RPMI7951 (cell line): ENCODE measurements at places on chromosomes 2 and 18. TPM values are rescaled to one million over a fixed set of nuclear protein-coding genes. Genes with fewer than 3 reads are reported as not detected.

DNA sequence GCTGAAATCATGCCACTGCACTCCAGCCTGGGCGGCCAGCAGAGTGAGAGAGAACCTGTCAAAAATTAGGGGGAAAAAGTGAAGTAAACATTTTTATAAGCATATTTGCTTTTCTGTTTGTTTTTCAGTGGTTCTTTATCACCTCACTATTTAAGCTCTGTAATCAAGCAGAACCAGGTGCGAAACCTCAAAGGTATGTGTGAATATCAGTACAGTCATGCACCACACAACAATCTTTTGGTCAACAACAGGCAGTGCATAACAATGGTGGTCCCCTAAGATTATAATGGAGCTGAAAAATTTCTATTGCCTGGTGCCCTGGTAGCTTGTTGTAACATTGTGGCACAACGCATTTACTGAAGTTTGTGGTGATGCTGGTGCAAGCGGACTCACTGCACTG lies 167.4 kb upstream of the STON1 start:
- no peak for DNase-seq

DNA sequence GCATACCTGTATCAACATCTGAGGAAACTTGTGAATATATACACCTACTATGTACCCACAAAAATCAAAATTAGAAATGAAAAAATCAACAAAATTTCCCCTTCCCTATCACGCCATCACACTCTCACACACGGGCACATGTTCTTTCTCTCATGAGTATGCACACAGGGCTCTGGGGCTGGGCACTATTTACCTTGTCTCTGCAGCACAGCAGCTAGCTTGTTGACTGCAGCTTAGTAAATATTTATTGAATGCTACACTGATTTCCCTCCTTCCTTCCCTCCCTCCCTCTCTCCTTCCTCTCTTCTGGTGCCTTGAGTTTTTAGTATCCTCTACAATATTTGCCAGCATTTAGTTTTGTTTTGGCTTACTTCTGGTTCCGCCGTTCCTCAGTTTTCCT lies 182.7 kb upstream of the LHCGR start:
- no peak for DNase-seq

- peak; percentile 58 for DNase-seq
These were observed 178.5 kb upstream of the SESTD1 start for GRCh38 chr2:179443180-179443579.

Gene STEAP3
- 27.3 and 32.2 TPM in 2 replicates for total RNA-seq

Gene WDR35
- 12.9 and 14.4 TPM in 2 replicates for total RNA-seq

GRCh38 chr2:9139491-9140443 lies 66.8 kb upstream of the ASAP2 start:
- peak; percentile 47 for DNase-seq

Gene ESPNL
- under 0.01 TPM in 1 of 2 replicates, not detected in the other for total RNA-seq

DNA sequence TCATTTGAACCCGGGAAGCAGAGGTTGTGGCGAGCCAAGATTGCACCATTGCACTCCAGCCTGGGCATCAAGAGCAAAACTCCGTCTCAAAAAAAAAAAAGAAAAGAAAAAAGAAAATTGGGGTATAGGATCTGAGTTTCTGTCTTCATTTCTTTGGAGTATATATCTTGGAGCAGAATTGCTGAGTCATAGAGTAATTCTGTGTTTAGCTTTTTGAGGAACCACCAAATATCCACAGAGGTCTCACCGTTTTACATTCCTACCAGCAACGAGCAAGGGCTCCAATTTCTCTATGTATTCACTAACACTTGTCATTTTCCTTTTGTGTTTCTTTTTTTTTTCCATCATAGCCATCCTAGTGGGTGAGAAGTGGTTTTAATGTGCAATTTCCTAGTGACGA lies 87.6 kb upstream of the TEX51 start:
- no peak for DNase-seq

GRCh38 chr18:36203360-36203895 lies 16.1 kb downstream of the MOCOS start:
- DNase-seq = no peak

Gene STPG4
- not detected in 2 replicates for total RNA-seq

Gene PCARE
- not detected in 2 replicates for total RNA-seq

Gene ABCG5
- not detected in 2 replicates for total RNA-seq

- DNase-seq = no peak
These were observed 133.4 kb downstream of the PLCL1 start for GRCh38 chr2:197937814-197938213.

Gene MAPRE3
- 1.6 and 2.2 TPM in 2 replicates for total RNA-seq

Gene C18orf54
- total RNA-seq = 7.6 and 10.1 TPM in 2 replicates

GRCh38 chr2:10260130-10260529 lies 42.6 kb upstream of the HPCAL1 start:
- DNase-seq = peak; percentile 94

GRCh38 chr2:102895376-102895775 lies 133.5 kb downstream of the TMEM182 start:
- no peak for DNase-seq

DNA sequence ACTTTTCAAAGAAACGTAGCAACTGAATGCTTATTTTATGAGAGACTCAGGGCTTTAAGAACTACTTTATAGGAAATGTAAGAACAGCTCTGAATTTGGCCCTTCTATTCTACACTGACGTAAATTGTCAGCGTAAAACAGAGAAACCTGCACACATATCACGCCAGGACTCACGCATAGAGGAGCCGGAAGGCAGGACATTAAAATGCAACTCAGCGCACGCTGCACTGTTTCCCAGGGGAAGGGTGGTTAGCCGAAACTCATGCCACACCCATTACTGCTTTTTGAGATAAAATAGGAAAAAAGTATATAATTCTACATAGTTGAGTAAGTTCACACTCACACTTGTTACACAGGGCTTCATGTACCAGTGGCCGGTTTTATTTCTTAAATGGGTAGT lies 7.4 kb downstream of the TUBB6 start:
- DNase-seq = no peak

DNA sequence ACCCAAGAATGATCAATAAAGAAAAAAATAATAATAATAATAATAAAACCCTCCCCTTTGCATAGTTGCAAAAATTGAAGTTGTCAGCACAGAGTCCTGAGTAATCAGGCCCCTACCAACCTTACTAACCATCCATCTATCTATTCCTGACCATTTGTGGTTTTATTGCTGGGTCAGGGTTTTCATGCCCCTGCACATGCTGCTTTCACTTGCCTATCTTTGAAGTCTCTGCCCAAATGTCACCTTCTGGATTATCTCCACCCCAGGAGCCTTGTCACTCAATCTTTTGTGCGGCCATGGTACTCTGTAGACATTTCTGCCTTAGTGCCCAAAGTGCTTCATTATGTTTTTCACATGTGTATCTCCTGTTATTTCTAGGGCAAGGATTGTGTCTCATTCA lies 35.1 kb downstream of the SLC30A6 start:
- no peak for DNase-seq

DNA sequence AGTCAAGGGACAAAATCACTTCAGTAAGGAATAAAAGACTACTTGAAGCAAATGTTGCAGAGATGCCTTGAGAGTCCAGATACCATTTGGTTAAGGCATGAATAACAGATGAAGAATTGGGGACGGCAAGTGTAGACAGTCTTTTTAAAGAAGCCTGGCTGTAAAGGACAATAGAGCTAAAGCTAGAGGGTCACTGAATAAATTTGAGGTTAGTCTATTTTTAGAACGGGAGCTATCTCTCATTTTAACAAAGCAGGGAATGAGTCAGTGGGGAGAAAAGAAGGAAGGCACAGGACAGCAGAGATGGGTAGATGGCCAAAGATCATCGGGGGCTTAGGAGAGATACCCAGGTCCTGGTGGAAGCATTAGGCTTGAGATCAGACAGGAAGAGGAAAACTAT lies 30.6 kb upstream of the CHN1 start:
- DNase-seq = peak; percentile 18

Gene CYTIP
- total RNA-seq = 0.72 and 1.8 TPM in 2 replicates

GRCh38 chr2:10924441-10924840 lies 12.7 kb downstream of the KCNF1 start:
- DNase-seq = no peak

DNA sequence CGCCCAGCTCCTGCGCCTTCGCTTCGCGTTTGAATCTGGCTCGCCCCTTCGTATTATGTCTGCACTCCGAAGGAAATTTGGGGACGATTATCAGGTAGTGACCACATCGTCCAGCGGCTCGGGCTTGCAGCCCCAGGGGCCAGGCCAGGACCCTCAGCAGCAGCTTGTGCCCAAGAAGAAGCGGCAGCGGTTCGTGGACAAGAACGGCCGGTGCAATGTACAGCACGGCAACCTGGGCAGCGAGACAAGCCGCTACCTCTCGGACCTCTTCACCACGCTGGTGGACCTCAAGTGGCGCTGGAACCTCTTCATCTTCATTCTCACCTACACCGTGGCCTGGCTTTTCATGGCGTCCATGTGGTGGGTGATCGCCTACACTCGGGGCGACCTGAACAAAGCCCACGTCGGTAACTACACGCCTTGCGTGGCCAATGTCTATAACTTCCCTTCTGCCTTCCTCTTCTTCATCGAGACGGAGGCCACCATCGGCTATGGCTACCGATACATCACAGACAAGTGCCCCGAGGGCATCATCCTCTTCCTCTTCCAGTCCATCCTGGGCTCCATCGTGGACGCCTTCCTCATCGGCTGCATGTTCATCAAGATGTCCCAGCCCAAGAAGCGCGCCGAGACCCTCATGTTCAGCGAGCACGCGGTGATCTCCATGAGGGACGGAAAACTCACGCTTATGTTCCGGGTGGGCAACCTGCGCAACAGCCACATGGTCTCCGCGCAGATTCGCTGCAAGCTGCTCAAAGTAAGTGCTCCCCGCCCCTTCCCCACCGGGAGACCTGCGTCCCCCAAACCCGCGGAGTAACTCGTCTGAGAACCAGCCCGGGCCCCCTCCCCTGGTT lies 453 bp downstream of the KCNJ3 start:
- no peak for DNase-seq

DNA sequence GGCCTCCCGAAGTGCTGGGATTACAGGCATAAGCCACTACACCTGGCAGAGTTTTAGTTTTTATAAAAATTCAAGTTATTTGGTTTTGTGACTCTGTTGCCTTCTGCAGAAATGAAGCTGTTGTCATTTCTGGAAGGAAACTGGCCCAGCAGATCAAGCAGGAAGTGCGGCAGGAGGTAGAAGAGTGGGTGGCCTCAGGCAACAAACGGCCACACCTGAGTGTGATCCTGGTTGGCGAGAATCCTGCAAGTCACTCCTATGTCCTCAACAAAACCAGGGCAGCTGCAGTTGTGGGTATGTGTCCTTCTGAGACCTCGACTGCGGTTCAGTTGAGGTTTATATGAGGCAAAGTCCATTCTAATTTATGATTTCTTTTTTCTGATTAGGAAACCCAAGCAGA lies 7.2 kb downstream of the MTHFD2 start:
- DNase-seq = no peak

DNA sequence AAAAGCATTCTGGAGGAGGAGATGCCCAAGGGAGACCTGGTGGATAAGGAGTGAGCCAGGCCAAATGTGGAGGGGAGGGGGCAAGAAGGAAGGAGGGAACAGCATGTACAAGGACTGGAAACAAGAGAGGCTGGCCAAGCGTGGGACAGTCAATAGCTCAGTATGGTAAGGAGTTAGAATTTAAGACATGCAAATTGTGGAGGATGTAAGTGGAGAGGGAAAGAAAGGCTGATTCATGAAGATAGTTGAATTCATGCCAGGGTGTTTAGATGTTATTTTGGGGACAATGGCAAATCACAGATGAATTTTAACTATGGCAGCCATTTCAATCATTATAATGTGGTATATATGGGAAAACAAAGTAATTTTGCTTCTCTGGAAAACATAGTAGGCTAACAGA lies 462.3 kb downstream of the MEIS1 start:
- peak; percentile 65 for DNase-seq

- DNase-seq = peak; percentile 53
These were observed 125.5 kb upstream of the ZNF516 start for GRCh38 chr18:76620321-76621170.

Gene ELAC1
- 5.1 and 5.4 TPM in 2 replicates for total RNA-seq

Gene ZNF521
- total RNA-seq = 7.6 and 10.9 TPM in 2 replicates

Gene REG1A
- total RNA-seq = not detected in 2 replicates

- DNase-seq = no peak
These were observed 308.3 kb downstream of the MYCN start for GRCh38 chr2:16248571-16249105.
